ENCODE measurements at places on chromosomes 11 and 22.

DNA sequence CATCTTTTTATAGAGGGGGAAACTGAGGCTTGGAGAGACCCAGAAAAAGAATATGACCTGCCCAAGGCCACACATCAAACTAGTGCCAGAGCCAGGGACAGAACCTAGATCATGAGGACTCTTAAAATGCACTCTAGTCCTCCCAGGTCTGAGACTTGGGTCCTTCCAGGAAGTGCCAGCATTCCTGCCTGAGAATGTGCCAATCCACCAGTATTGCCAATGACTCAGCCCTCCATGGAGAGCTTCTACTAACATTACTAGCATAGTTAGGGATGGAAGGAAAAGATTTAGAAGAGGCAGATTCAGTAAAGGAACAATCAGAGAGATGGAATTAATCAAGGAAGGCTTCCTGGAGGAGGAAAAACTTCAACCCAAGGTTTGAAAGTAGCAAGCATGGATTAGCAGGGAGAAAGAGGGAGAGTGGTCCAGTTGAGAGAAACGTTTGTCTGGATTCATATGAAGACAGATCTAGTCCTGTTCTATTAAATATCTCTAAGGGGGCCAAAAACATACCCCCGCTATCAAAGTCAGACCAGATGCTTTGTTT lies 20.1 kb upstream of the SMIM35 start:
- no peak for DNase-seq
- H3K4me1 ChIP-seq, result no peaks in the 10 kb centered on the region
- H3K36me3 ChIP-seq, result peaks cover 89% of the 10 kb centered on the region
- H3K4me3 ChIP-seq, result no peak overlapping the region
- no peaks in the 10 kb centered on the region for H3K27me3 ChIP-seq

DNA sequence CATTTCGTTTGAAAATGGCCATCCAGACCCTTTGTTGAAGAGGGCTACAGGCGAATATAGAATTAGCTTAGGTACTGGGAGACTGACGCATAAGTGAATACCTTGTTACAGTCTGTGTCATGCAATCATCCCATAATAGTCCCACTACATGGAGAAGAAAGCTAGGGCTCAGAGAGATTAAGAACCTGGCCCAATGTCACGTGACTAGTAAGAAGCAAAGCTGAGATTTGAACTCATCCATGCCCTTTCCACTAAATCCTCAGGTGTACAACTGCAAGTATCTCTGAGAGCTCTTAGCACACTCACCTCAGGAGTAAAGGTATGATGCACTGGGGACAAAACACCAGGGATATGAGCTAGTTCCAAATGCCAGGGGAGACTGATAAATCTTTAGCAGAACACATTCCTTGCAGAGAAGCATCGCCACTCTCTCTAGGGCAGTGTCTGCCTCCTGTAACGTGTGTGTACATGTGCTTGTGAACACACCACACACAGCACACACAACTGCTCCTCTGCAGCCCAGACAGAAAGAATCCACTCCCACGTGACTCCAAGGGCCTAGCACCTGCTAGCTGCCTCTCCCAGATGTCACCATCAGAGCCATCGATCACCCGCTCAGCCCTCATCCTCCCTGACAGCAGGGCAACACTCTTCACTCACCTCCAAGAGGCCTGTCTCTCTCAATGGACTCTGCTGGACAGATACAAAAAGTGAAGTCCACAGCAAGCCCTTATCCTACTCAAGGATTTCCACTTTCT lies 402.8 kb downstream of the NXPE2 start:
- no peak overlapping the region for H3K4me3 ChIP-seq
- H3K36me3 ChIP-seq, result no peaks in the 10 kb centered on the region
- H3K4me1 ChIP-seq, result no peaks in the 10 kb centered on the region
- H3K27ac ChIP-seq, result no peak overlapping the region
- no peaks in the 10 kb centered on the region for H3K27me3 ChIP-seq
- no peak for DNase-seq

GRCh38 chr22:48651981-48652538 lies 1175.6 kb downstream of the BRD1 start:
- no peaks in the 10 kb centered on the region for H3K4me1 ChIP-seq
- H3K27me3 ChIP-seq, result no peaks in the 10 kb centered on the region
- no peak for DNase-seq
- no peak overlapping the region for H3K27ac ChIP-seq

- peak overlapping the region; percentile 21 for H3K27ac ChIP-seq
- no peak overlapping the region for H3K4me3 ChIP-seq
- no peaks in the 10 kb centered on the region for H3K27me3 ChIP-seq
- H3K36me3 ChIP-seq, result peaks cover 15% of the 10 kb centered on the region
- no peak for DNase-seq
Observed at GRCh38 chr22:43136255-43136654, 6.9 kb downstream of the MCAT start.

DNA sequence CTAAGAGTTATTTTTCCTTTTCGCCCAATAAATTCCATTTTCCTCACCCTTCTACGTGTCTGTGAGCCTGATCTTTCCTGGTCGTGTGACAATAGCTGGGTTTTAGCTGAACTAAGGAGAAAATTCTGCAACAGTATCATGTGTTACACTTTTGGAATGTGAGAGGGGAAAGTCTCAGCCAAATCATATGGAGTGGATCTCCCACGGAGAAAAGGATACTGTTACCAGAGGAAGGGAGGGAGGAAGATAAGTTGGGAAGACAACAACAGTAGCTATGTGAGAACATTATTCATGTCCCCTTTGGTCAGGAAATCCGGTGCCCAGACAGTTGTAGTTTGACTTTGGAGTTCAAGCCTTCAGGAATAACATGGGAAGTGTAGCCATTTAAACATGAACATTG lies 584.0 kb upstream of the RAG2 start:
- H3K4me1 ChIP-seq, result no peaks in the 10 kb centered on the region
- H3K4me3 ChIP-seq, result no peak overlapping the region
- no peak overlapping the region for H3K27ac ChIP-seq

- no peak overlapping the region for H3K4me3 ChIP-seq
- H3K4me1 ChIP-seq, result no peaks in the 10 kb centered on the region
- DNase-seq, result no peak
- H3K36me3 ChIP-seq, result no peaks in the 10 kb centered on the region
Observed at GRCh38 chr11:44528103-44528502, 37.4 kb upstream of the CD82 start.

- no peaks in the 10 kb centered on the region for H3K27me3 ChIP-seq
- no peaks in the 10 kb centered on the region for H3K36me3 ChIP-seq
- DNase-seq, result no peak
- peaks cover 14% of the 10 kb centered on the region for H3K4me1 ChIP-seq
- peak overlapping the region; percentile 76 for H3K4me3 ChIP-seq
- H3K27ac ChIP-seq, result peak overlapping the region; percentile 94
Observed at GRCh38 chr11:18632841-18633240, 1.3 kb downstream of the SPTY2D1 start.

- no peak overlapping the region for H3K27ac ChIP-seq
- no peaks in the 10 kb centered on the region for H3K36me3 ChIP-seq
- DNase-seq, result no peak
- no peak overlapping the region for H3K4me3 ChIP-seq
Observed at GRCh38 chr11:94295534-94295933, 8.8 kb upstream of the IZUMO1R start.

DNA sequence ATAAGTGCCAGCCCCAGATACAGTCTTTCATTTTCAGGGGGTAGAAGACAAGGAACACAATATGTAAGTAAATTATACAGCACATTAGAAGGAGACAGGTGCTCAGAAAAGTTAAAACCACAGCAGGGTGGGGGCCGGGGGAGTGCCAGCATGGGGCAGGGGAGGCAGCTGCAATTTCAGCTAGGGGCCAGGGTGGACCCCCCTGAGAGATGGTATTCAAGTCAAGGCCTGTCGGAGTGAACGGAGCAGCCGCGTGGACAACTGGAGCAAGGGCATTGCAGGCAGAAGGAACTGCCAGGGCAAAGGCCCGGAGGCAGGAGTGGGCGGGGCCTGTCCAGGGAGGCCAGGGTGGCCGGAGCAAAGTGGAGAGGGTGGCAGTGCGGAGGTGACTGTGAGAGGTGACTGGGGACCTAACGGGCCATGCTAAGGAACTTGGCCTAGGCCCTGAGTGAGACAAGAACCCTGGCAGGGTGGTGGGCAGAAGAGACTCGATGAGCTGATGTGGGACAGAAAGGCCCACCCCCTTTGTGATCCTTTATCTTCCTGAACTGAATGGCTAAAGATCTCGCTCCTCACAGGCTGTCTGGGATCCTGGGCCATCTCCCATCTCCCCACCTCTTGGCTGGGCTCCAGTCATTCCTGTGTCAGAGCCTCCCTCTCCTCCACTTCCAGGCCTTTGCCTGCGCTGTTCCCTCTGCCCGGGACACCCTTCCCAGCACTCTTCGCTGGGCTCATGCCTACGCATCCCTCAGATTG lies 22.4 kb upstream of the FLRT1 start:
- no peaks in the 10 kb centered on the region for H3K36me3 ChIP-seq
- no peaks in the 10 kb centered on the region for H3K27me3 ChIP-seq
- H3K4me1 ChIP-seq, result peaks cover 12% of the 10 kb centered on the region
- no peak overlapping the region for H3K4me3 ChIP-seq
- no peak for DNase-seq

DNA sequence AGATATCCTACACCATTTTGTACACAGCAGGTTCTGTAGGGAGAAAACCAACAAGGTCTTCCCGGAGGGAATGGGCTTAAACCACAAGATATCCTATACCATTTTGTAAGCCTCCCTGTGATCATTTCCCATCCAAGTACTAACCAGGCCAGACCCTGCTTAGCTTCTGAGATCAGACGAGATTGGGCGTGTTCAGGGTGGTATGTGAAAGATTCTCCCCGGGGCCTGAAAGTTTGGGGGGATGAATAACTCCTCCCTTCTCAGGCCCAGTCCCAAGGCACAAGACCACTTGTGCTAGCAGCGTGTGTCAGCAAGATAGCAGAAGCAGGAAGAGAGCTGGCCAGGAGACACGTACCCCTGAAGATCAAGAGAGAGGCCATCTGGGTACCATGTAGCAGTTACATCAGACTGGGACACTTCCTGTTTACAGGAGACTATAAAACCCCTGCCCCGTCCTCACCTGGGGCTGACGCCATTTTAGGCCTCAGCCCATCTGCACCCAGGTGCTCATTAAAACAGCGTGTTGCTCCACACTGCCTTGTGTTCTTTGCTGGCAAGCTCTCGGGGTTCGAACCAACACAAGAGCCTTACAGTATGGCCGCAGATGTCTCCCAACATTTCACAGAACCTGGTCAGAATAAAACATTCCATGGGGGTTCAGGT lies 17.3 kb downstream of the MIF start:
- H3K27me3 ChIP-seq, result no peaks in the 10 kb centered on the region
- no peak overlapping the region for H3K27ac ChIP-seq
- DNase-seq, result no peak
- H3K36me3 ChIP-seq, result no peaks in the 10 kb centered on the region
- H3K4me1 ChIP-seq, result peaks cover 8% of the 10 kb centered on the region
- H3K4me3 ChIP-seq, result no peak overlapping the region

DNA sequence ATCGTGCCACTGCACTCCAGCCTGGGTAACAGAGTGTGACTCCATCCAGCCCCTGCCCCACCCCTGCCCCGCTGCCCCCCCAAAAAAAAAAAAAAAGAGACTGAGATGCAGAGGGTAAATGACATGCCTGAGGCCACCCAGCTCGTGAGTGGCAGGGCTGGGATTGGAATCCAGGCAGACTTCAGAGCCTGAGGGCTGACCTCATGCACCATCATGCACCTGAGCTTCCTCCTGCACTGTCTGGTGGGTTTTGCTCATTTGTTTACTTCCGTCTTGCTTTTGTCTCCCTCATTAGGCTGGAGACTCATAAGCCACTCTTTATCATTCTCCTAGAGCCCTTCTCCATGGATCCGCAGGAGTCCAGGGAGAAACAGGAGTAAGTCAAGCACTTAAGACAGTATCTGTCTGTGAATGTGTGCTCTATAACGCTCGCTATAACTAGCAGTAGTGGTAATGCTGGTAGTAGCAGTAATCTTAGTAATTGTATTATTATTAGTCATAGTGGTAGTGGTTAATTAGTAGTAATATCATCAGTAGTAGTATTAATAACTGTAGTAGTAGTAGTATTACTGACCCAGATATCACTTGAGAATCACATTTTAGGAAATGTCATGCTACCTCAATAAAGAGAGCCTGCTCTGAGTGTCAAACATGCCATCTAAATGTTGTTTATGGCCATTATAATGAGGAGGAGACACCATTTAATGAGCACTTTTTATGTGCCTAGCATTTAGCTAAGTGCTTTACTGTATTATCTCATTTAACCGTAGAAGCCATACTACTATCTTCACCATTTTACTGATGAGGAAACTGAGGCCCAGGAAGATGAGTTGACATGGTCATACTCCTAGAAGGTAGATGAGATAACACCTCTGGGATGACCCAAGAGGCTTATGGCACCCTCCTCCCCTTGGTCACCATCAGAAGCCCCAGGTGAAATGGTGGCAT lies 85.0 kb downstream of the NAT10 start:
- no peak overlapping the region for H3K4me3 ChIP-seq
- peaks cover 20% of the 10 kb centered on the region for H3K4me1 ChIP-seq
- H3K27me3 ChIP-seq, result no peaks in the 10 kb centered on the region
- H3K27ac ChIP-seq, result no peak overlapping the region
- no peaks in the 10 kb centered on the region for H3K36me3 ChIP-seq

Data from esophagus squamous epithelium (tissue), 5 donors.